Activated T-cell treated with anti-CD3 and anti-CD28 coated beads, Interleukin-2, amount 50 U/mL, for 72 hours (primary cell): ENCODE measurements at places on chromosomes 5 and 9.

GRCh38 chr5:147754372-147755122 lies 28.0 kb downstream of the JAKMIP2 start:
- H3K36me3 ChIP-seq: peaks cover 3% of the 10 kb centered on the region
- no peaks in the 10 kb centered on the region for H3K27me3 ChIP-seq
- H3K27ac ChIP-seq: peak overlapping the region; percentile 57

GRCh38 chr9:32092031-32092430 lies 292.4 kb upstream of the ACO1 start:
- H3K27ac ChIP-seq: no peak overlapping the region
- no peaks in the 10 kb centered on the region for H3K27me3 ChIP-seq
- H3K36me3 ChIP-seq: no peaks in the 10 kb centered on the region
- H3K4me1 ChIP-seq: no peaks in the 10 kb centered on the region
- DNase-seq: no peak
- H3K4me3 ChIP-seq: no peak overlapping the region

GRCh38 chr5:115579216-115579615 lies 23.1 kb downstream of the TICAM2 start:
- H3K27ac ChIP-seq: no peak overlapping the region
- peaks cover 4% of the 10 kb centered on the region for H3K4me1 ChIP-seq
- no peak for DNase-seq
- no peaks in the 10 kb centered on the region for H3K36me3 ChIP-seq

DNA sequence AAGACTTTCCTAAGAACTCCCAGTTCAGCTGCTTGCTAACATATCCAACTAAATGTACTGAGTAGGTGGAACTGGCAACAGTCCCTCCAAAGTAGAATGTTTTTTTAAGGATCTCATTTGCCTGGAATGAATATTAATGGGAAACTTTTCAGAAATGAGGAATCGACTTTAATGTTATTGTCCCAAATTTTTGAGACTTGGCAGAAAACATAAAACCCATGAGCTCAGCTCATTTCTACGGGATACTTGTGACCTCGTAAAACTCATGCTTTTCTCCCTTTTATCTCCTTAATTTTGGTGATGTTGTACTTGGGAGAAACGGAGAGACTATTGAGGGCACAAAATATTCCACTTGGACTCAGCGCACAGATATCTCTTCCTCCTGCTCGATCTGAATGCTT lies 296.8 kb downstream of the EBF1 start:
- H3K4me1 ChIP-seq: peaks cover 3% of the 10 kb centered on the region
- no peaks in the 10 kb centered on the region for H3K27me3 ChIP-seq
- no peak overlapping the region for H3K4me3 ChIP-seq
- H3K27ac ChIP-seq: no peak overlapping the region
- no peaks in the 10 kb centered on the region for H3K36me3 ChIP-seq

- no peak for DNase-seq
- no peaks in the 10 kb centered on the region for H3K27me3 ChIP-seq
- H3K27ac ChIP-seq: no peak overlapping the region
- H3K4me1 ChIP-seq: no peaks in the 10 kb centered on the region
- H3K4me3 ChIP-seq: no peak overlapping the region
These were observed 80.8 kb downstream of the ZNF622 start for GRCh38 chr5:16384804-16385203.

DNA sequence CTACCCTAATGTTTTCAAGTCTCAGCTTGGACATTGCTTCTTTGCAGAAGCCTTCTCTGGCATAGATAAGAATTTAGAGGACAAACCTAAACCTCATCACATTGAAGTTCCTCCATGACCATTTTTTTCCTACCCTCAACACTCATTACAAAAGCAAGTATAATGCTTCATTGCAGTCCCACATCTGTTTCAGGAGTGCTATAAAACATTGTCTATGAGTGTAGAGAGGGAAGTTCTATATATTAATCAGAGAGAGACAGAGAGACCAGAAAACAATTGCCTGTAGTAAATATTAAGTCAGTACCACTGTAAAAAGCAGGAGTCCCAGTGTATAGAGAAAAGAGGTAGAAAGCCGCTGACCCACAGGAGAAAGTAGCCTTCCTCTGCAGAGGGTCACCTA lies 149.7 kb downstream of the PRELID2 start:
- H3K36me3 ChIP-seq: no peaks in the 10 kb centered on the region
- no peak overlapping the region for H3K27ac ChIP-seq
- peaks cover 10% of the 10 kb centered on the region for H3K4me1 ChIP-seq
- DNase-seq: no peak
- H3K4me3 ChIP-seq: no peak overlapping the region

DNA sequence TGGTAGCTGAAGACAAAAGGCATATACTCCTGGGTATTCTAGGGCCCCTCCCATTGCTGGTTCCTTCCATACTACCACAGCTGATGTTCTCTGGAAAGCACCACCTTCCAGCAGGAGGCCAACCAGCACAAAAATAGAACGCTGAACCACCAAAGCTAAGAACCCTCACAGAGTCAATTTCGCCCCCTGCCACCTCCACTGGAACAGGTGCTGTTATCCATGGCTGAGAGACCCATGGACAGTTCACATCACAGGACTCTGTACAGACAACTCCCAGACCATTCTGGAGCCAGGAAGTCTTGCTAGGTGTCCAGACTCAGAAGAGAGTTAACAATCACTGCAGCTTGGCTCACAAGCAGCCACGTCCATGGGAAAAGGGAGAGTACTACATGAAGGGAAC lies 1851.5 kb upstream of the NUDT12 start:
- no peaks in the 10 kb centered on the region for H3K4me1 ChIP-seq
- no peaks in the 10 kb centered on the region for H3K27me3 ChIP-seq
- peaks cover 3% of the 10 kb centered on the region for H3K36me3 ChIP-seq
- DNase-seq: no peak

GRCh38 chr9:117815948-117816347 lies 111.7 kb downstream of the TLR4 start:
- DNase-seq: no peak
- H3K27ac ChIP-seq: no peak overlapping the region
- peaks cover 2% of the 10 kb centered on the region for H3K36me3 ChIP-seq
- H3K27me3 ChIP-seq: peaks cover 33% of the 10 kb centered on the region
